ENCODE measurements at places on chromosomes 3 and 15.
A peak's percentile ranks its signal among the peaks of the same experiment; 100 is the strongest.

GRCh38 chr3:60641354-60641753, 609.9 kb downstream of the FHIT start:
- DNase-seq, result no peak

DNA sequence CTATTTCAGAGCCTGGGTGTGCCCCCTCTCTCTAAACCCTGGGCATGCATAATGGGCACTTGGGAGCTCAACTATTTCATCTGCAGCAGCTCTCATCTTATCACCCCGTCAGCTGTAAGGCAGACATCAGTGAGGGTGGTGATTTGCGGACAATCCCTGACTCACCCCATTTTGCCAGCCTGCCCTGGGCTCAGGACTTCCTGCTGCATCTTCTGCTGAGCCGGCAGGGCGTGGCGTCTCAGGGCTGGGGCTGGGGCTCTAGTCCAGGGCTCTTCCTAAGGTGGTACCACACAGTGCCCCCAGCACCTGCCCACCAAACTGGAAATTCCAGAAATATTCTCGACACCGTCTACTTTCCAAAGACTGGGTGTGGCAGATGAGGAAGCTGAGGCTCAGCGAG, 925 bp upstream of the PSTPIP1 start:
- no peak for DNase-seq

- no peak for DNase-seq
Observed at GRCh38 chr3:152738656-152739055, 96.3 kb upstream of the P2RY1 start.

DNA sequence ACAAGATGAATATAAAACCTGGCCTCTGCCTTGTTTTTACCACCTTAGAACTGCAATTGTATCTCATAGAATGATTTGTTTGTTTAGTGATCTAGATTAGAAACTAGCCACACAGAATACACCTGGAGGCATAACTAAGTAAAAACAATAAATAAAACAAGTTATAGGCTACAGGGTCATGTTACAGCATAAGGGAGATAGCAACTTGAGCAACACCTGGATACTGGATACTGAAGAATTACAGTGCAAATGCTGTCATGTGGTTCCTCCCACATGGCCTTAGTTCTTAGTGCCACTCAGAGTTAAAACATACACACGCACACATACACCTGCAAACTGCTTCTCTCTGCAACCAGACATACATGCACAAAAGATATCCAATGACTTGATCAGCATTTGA, 563.4 kb upstream of the DPPA4 start:
- DNase-seq, result no peak

DNA sequence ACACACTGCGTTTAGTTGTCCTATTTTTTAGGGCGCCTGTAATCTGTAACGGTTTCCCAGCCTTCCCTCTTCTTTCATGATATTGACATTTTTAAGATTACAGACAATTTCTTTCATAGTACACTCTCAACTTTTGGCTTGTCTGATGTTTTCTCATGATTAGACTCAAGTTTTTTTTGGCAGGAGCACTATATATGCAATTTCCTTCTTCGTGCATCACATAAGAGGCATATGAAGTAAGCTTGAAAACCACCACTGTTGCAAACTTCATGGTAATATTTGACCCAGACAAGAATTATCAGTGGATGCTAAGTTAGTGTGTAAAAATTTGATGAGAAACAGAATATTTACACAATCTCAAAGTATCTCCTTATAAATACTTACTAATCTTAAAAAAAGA, 119.2 kb upstream of the CMC1 start:
- DNase-seq, result no peak

DNA sequence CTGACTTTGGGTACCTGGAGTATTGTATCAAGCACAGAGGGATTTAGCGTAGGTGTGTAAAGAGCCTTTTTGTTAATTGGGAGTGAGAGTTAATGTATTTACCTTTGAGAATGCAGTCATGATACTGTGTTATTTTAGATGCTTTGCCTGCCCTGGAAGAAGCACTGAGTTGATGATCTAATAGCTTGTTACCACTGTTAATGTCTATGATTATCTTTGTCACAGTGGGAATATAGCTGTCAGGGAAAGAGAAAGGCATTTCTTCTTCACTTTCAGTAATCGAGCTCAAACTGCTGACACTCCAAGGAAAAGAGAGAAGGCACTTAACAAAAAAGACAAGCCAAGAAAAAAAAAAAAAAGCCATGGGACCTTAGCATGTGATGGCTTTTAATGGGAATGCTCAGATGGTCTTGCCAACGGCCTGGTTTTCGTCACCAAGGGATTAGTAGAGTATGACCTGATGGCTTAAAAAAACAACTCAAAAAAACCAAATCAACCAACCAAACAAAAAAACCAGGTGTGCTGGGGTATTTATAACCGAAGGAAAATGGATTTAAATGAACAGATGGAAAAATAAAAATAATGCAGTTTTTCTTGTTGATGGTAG, 387.4 kb downstream of the PTPRG start:
- DNase-seq, result no peak

DNA sequence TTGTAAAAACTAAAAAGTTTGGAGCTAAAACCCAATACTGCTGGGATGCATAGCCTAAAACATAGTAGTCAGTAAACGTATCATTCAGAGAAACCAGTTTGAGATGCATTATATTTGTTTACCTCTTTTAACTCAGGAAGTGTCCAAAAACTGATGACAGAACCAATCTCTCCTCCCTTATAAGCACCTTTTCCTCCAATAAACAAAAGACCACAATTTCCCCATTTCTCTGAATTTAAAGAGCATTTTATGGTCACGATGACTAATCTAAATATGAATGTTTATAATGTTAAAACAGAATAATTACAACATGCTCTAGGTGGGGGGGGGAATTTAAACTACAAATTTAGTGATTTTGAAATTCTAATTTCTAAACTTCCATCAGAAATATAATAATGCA, 58.5 kb downstream of the CEP63 start:
- DNase-seq, result no peak

- no peak for DNase-seq
Observed at GRCh38 chr3:173622166-173622565, 224.6 kb downstream of the NLGN1 start.

- DNase-seq, result no peak
Observed at GRCh38 chr15:96336108-96336595, 5.7 kb downstream of the NR2F2 start.

GRCh38 chr3:180183346-180183745, 146.6 kb upstream of the PEX5L start:
- no peak for DNase-seq

GRCh38 chr3:127762077-127762786, 60.1 kb downstream of the MGLL start:
- peak; percentile 69 for DNase-seq

DNA sequence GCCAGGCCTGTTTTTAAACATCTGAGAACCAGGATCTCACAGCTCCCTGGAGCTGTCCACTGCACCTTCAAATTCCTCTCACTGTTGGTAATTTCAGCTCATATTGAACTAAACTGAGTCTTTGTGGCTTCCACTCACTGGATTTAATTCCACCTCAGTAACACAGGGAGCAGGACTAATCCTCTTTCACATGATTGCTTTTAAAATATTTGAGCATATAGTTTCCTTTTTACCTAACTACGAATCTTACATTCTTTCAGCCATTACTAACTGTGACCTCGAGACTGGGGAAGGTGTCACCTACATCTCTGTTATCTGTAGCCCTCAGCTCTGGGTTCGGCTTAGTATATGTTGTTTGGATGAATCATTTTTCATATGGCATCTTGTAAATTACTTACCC, 194.3 kb upstream of the C2CD4B start:
- no peak for DNase-seq

- DNase-seq, result no peak
Observed at GRCh38 chr3:49779358-49780079, 6.8 kb downstream of the IP6K1 start.

GRCh38 chr3:107430996-107431245, 53.7 kb downstream of the CCDC54 start:
- DNase-seq, result no peak

DNA sequence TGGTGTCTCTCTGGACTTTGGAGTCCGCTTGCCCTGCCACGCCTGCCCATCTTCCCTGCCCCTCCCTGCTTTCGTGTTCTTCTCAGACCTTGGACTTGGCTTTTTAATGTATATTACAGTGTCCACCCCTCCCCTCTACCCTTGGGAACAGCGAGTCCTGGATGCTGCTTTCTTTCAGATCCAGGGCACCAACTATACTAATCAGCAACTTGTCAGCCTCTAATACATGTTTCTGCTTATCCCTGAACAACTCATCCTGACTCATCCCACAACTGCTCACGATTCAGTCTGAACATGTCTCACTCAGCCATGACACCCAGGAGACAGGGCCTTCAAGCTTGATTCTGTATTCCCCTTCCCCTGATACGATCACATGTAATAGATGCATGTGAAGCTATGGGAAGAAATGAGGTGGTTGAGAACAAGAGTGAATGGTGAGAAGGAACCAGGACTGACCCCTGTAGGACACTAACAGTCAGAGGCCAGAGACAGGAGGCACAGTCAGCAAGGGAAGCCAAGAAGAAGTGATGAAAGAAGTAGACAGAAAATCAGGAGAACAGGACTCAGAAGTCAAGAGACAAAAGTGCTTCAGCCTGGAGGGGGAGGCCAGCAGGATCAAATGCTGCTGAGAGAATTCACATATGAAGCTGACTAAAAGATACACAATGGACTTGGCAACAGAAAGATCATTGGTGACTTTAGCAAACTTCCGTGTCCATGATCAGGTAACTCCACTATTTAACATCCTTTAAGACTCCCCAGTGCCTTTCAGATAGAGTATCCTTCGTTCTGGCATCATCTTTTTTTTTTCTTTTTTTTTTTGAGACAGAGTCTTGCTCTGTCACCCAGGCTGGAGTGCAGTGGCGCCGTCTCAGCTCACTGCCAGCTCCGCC, 35.4 kb downstream of the BCL2L10 start:
- DNase-seq, result peak; percentile 34

GRCh38 chr3:30790150-30790549, 104.3 kb downstream of the GADL1 start:
- no peak for DNase-seq

DNA sequence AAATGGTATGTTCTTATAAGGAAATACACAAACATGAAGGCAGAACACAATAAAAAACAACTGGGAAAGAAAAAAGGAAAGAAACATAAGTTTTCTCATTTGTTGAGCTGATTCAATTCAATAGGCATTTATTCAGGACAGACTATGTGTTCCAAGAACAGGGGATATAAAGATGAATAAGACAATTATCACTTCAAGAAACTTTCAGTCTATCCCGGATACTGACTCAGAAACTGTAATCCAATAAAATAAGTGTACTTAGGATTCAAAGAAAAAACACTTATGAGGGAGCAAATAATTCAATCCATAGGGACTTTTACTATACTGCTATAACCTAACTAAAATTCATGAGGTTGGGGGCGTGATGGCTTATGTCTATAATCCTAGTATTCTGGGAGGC, 3.5 kb upstream of the POPDC2 start:
- no peak for DNase-seq

GRCh38 chr15:78047761-78048627, 29.5 kb downstream of the TBC1D2B start:
- DNase-seq, result no peak

DNA sequence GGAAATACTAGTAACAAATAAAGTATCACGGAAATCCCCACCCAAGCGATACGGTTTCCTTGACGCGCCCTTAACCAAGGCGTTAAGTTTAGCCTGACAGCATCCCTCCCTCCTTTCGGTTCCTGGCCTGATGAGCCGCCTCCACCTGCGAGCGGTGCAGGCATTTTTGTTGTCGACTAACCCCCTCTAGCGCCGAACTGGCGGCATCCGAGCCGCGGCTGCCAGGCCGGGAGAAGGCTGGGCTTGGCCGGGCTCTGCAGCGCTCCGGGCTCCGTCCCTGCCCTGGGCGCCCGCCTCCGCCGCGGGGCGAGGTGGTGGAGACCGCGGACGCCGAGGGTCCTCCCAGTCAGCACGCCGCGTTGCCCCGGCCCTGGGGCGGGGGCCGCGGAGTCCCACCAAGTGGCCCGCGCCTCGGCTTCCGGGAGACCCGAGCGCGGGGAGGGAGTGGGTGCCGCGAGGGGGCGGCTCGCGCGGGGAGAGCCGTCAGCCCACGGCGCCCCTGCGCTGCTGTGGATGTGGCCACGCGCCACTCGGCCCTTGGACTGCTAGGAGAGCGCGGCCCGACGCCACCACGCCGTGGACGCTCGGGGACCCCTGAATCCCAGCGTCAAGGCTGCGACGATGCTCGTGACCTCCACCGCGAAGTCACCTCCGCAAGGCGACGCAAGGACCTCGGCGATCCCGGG, 1.1 kb upstream of the EPHA6 start:
- peak; percentile 87 for DNase-seq

DNA sequence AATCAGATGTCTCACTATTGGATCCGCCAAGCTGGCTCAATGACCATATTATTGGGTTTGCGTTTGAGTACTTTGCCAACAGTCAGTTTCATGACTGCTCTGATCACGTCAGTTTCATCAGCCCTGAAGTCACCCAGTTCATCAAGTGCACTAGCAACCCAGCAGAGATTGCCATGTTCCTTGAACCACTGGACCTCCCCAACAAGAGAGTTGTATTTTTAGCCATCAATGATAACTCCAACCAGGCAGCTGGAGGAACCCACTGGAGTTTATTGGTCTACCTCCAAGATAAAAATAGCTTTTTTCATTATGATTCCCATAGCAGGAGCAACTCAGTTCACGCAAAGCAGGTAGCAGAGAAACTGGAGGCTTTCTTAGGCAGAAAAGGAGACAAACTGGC, 21.5 kb downstream of the SENP8 start:
- DNase-seq, result no peak

DNA sequence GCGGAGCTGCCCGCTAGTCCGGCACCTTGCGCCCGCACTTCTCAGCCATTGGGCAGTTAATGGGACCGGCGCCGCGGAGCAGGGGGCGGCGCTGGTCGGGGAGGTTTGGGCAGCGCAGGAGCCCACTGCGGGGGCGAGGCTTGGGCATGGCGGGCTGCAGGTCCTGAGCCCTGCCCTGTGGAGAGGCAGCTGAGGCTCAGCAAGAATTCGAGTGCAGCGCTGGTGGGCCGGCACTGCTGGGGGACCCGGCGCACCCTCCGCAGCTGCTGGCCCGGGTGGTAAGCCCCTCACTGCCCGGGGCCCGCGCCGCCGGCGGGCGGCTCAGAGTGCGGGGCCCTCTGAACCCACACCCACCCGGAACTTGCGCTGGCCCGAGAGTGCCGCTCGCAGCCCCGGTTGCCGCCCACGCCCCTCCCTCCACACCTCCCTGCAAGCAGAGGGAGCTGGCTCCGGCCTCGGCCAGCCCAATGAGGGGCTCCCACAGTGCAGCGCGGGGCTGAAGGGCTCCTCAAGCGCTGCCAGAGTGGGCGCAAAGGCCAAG, 835.0 kb downstream of the TBL1XR1 start:
- DNase-seq, result no peak

- DNase-seq, result no peak
Observed at GRCh38 chr3:158768361-158768787, 33.5 kb upstream of the MFSD1 start.

- DNase-seq, result no peak
Observed at GRCh38 chr3:114451561-114452018, 157.8 kb downstream of the TIGIT start.

- no peak for DNase-seq
Observed at GRCh38 chr3:23537101-23537551, 268.6 kb upstream of the UBE2E1 start.

- no peak for DNase-seq
Observed at GRCh38 chr15:36160351-36160750, 419.1 kb upstream of the CDIN1 start.

Measured in GM10248 (cell line).